ENCODE measurements at places on chromosomes 4 and X. TPM values are rescaled to one million over a fixed set of nuclear protein-coding genes. Genes with fewer than 3 reads are reported as not detected.

AREG gene
- total RNA-seq, result not detected

CD38 gene
- not detected for total RNA-seq

BCORL1 gene
- 0.13 TPM for total RNA-seq

MTNR1A gene
- total RNA-seq, result not detected

DNA sequence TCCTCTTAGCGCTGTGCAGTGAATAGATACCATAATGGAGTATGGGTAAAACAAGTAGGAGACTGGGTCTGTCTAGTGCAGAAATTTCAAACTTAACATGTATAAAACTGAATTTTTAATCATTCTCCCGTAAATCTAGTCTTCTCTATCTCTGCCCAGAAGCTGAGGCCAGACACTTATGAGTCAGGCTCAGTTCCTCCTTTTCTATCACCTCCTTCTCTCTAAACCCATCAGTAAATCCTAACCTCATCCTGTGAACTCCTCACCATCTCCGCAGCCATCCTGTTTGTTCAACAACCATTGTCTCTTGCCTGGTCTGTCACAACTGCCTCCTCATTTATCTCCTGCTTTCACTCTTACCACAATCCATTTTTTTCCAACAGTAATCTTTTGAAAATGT, 19.8 kb upstream of the SGMS2 start:
- DNase-seq, result no peak

GRCh38 chrX:41045960-41046567, 39.2 kb upstream of the USP9X start:
- peak; percentile 41 for DNase-seq

- peak; percentile 36 for DNase-seq
These were observed 13.3 kb downstream of the CETN2 start for GRCh38 chrX:152817078-152817764.

- peak; percentile 85 for DNase-seq
These were observed 947 bp upstream of the RPL10 start for GRCh38 chrX:154396973-154397887.

DNA sequence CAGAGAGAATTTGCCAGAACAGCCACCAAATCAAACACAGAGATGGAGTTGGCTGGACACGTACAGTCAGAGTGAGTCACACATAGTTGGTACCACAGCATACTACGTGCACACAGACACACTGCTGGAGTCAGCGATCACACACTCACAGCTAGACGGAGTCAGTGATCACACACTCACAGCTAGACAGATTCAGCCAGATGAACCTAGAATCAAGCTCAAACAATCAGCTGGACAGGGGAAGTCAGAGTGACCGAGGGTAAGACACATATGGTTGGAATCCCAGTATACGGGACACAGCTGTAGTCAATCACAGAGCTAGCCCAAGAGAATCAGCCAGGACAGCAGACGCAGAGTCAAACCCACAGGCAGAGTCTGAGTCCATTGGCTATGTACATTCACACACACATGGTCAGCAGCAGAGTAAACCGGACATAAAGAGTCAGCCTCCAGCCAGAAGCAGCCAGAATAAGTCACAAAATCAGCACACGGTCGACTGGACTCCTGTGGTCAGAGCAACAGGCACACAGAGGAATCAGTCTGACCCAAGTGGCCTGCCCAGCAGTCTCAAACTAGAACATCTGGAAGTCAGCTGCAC, 4.6 kb downstream of the SLC38A5 start:
- peak; percentile 78 for DNase-seq

DNA sequence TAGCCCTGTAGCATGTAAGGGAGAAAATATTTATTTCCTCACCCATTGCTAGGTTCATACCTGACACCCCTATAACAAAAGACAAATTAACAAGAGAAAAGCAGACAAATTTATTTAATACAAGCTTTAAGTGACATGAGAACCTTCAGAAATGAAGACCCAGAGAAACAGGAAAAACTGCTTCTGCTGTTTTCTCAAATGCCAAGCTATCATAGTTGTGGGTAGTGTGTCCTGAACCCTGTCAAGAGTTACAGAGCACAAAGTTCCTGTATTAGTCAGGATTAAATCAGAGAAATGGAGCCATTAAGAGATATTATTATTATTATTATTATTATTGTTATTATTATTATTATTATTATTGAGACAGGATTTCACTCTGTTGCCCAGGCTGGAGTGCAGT, 17.5 kb downstream of the CCDC160 start:
- no peak for DNase-seq

GRCh38 chr4:48979914-48980579, 6.0 kb upstream of the CWH43 start:
- no peak for DNase-seq

- DNase-seq, result no peak
These were observed 15.3 kb downstream of the TENM3 start for GRCh38 chr4:182258441-182259000.
